ENCODE measurements at places on chromosomes 6 and 20. TPM values are rescaled to one million over a fixed set of nuclear protein-coding genes. Genes with fewer than 3 reads are reported as not detected.

FOXQ1 gene
- 3.7 TPM for total RNA-seq

GPR63 gene
- 0.61 TPM for total RNA-seq

ARHGAP40 gene
- total RNA-seq: not detected

RNF182 gene
- total RNA-seq: 3.2 TPM

PRPH2 gene
- not detected for total RNA-seq

PKIG gene
- 39.7 TPM for total RNA-seq

GABRR1 gene
- total RNA-seq: not detected

SLC17A2 gene
- not detected for total RNA-seq

CFAP206 gene
- total RNA-seq: 0.69 TPM

LY6G5B gene
- total RNA-seq: 5.0 TPM

CSNK2B gene
- total RNA-seq: 180 TPM

SYNDIG1 gene
- 2.0 TPM for total RNA-seq

SLC18B1 gene
- 5.5 TPM for total RNA-seq

WFDC5 gene
- not detected for total RNA-seq

PBX2 gene
- total RNA-seq: 19.1 TPM

KIF6 gene
- total RNA-seq: 0.48 TPM

NMBR gene
- not detected for total RNA-seq

LZTS3 gene
- 2.7 TPM for total RNA-seq

SSTR4 gene
- not detected for total RNA-seq

PEDS1 gene
- 54.9 TPM for total RNA-seq

AKAP12 gene
- total RNA-seq: 107 TPM

PI16 gene
- total RNA-seq: not detected

PBOV1 gene
- not detected for total RNA-seq

GHRH gene
- total RNA-seq: not detected

NEURL2 gene
- 0.79 TPM for total RNA-seq

PRR18 gene
- 0.17 TPM for total RNA-seq

DPPA5 gene
- total RNA-seq: not detected

HTR1E gene
- not detected for total RNA-seq

DYNLT2 gene
- total RNA-seq: 0.49 TPM

PGC gene
- not detected for total RNA-seq

CTCFL gene
- total RNA-seq: not detected

TULP1 gene
- not detected for total RNA-seq

FAM209B gene
- not detected for total RNA-seq

ADA gene
- total RNA-seq: 62.7 TPM

NOTCH4 gene
- 0.61 TPM for total RNA-seq

EYA4 gene
- total RNA-seq: 11.4 TPM

MEP1A gene
- not detected for total RNA-seq

GINS1 gene
- 29.4 TPM for total RNA-seq

ATF6B gene
- 36.7 TPM for total RNA-seq

B3GALT4 gene
- total RNA-seq: 0.72 TPM

FILIP1 gene
- total RNA-seq: 0.48 TPM

FAM83D gene
- 61.6 TPM for total RNA-seq

ENPP4 gene
- 0.25 TPM for total RNA-seq
